Activated naive CD8-positive, alpha-beta T cell treated with anti-CD3 and anti-CD28 coated beads, Interleukin-2, amount 50 U/mL, for 24 hours (primary cell): ENCODE measurements at places on chromosomes 6 and 20.

GRCh38 chr20:36432096-36432495, 109.2 kb upstream of the MYL9 start:
- DNase-seq = no peak

DNA sequence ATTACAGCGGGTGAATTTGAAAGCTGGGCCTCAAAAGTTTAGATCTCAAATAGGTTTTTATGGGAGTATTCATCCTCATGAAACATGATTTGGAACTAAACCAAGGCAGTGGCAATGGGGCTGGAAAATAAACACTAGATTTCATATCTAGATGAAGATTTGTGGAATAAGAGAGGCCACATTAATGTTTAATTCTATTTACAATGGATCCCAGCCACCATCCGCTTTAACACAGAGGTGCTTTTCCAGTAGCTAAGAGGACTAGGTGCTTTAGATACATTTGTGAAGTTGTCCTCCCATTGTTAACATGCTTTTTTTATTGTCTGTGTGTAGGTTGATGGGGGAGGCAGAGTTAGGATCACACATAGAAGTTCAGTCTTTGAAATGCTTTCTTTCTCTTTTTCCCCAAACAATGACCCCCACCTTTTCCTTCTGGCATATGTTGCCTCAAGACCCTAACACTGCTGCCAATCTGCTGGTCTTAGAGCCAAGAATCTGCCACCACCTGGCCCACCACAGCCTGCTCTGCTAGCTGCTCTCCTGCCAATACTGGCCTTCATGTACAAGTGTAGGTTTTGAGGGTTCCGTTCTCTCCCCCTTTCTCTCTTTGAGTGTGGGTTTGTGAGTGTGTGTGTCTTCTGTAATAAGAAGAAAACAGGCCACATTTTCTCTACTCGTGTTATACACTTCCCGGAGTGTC, 27.8 kb upstream of the GFRAL start:
- DNase-seq = no peak

GRCh38 chr20:58447511-58448391, 58.7 kb downstream of the VAPB start:
- DNase-seq = peak; percentile 60

- peak; percentile 71 for DNase-seq
Measured at GRCh38 chr6:33787954-33788693, 806 bp downstream of the LEMD2 start.

- no peak for DNase-seq
Measured at GRCh38 chr20:18986895-18987580, 173.5 kb downstream of the SCP2D1 start.
